ENCODE measurements at places on chromosomes 5 and 9.

DNA sequence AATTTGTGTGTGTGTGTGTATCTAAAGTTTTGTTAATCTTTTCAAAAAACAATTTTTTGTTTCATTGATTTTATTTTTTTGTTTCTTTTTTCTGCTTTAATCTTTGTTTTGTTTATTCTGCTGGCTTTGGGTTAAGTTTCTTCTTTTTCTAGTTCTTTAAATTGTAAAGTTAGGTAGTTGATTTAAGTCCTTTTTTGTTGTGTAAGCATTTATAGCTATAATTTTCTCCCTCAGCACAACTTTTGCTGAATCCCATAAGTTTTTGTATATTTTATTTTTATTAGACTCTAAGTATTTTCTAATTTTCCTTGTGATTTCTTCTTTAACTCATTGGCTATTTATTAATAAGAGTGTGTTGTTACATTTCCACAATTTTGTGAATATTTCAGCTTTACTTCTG, 34.9 kb downstream of the GABRA6 start:
- DNase-seq = no peak

GRCh38 chr5:142317753-142318152, 7.1 kb downstream of the SPRY4 start:
- no peak for DNase-seq

- DNase-seq = no peak
Measured at GRCh38 chr9:109467936-109468335, 30.2 kb downstream of the PTPN3 start.

GRCh38 chr9:136111910-136112309, 6.8 kb downstream of the TMEM250 start:
- no peak for DNase-seq

DNA sequence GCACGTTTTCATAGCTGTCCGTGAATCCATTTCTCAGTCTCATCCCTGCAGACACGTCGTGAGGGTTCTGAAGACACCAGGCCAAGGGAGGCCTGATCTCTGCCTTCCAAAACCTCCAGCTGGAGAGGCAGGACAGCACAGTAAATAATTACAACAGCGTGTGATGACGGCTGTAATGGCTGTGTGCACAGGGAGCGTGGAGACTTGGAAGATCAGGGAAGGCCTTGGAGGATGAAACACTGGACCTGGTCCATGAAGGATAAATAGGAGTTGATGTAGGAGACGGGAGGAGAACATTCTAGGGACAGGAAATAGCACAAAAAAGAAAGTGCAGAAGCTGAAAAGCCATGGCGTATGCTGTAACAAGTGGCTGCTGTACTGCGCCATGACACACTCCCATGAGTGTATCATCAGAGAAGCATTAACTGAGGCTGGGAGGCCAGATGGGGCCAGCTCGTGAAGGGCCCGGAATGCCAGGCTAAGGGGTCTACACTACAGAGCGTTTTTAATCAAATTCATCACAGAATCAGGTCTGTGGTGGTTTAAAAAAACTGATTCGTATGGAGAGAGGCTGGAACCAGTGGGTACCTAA, 97.2 kb downstream of the CRB2 start:
- DNase-seq = no peak

GRCh38 chr5:94575196-94575595, 43.2 kb downstream of the KIAA0825 start:
- no peak for DNase-seq

DNA sequence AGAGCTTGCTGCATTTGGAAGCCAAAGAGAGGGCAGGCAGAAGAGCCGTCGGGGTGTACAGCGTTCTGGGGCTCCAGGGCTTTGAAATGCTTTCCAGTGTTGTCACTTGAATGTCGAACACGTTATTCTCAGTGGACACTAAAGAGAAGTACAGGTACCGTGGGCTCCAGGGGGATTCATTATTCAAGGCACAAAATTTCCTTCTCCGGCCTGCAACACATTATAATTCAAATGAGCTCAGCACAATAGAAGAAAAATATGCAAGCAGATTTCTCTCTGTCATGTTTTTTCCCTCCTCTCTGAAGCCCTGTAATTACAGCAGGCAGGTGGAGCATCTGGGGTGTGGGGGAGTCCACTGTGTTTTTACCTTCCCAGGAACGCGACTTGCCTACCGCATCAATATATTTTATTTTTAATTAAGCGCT, 293.1 kb downstream of the ZSWIM6 start:
- no peak for DNase-seq

DNA sequence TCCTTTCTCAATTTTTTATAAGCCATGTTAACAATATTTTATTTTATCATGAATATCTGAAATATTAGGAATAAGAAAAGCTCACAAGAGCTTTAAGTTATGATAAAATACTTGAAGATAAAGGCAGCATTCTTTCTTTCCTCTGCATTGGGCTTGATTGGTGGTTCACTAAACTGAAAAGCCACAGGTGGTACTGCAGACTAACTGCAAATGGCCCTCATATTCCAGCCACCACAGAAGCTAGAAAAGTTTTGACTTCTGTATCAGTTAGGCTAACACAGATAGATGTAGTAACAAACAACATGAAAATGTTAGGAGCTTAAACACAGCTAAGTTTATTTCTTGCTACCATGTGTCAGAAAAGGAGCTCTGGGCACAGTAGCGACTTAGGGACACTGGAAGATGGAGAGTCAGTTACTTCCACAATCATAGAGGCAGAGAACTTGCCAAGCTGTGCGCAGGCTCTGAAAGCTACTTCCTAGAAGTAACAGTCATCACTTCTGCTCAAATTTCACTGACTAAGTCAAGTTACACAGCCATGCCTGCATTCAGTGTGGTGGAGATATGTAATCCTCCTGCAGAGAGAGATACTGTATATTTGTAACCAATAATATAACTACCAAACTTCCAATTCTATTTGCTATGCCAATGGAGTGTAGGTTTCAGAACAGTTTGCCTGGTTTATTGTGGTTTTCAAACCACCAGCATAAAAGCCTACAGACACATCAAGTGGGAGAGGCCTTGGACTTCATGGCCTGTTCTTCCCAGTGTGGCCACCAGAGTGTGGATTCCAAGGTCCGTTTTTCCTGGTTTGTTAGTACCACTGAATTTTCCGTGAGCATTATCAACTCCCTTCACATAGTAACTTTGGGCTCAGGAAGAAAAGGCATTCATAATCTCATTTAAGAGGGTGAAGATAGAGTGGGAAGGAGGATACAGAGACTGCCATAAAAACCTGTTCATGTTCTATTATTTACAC, 268.3 kb downstream of the PJA2 start:
- DNase-seq = no peak

Measured in non-pigmented ciliary epithelial cell (primary cell).